ENCODE measurements at places on chromosomes 11 and 22.

GRCh38 chr11:25615841-25616240, 716.1 kb upstream of the ANO3 start:
- DNase-seq = no peak

DNA sequence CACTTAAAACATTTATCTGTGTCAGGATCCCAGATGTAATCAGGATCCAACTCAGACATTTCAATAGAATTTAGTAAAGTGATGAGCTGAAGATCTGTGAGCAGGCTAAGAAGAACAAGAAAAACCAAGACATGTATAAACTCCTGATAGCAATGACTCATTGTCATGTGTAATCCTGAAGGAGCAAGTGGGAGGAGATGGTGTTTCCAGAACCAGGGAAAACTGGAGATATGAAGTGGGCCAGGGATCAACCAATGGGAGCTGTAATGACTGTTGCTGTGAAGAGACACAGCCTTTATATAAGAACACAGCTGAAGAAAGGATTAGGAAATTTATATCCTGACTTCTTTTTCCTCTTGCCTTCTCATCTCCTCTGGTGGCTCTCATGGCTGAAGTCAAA, 682.5 kb upstream of the ARHGAP42 start:
- DNase-seq = no peak

DNA sequence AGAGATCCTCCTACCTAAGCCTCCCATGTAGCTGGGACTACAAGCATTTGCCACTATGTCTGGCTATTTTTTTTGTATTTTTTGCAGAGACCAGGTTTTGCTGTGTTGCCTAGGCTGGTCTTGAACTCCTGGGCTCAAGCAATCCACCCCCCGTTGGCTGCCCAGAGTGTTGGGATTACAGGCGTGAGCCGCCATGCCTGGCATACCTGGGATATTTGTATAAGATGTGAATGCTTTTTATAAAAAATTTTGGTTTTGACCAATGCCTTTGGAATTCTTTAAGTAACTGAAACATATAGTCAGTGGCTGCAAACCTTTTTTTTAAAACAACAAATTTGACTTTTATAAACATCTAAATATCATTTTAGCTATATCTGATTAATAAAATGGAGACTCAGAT, 42.4 kb downstream of the ADAMTS8 start:
- no peak for DNase-seq

GRCh38 chr22:32754413-32755041, 47.0 kb upstream of the TIMP3 start:
- no peak for DNase-seq

- no peak for DNase-seq
Measured at GRCh38 chr22:39282645-39283321, 36.6 kb downstream of the RPL3 start.
